HEK293T (cell line): ENCODE measurements at places on chromosomes 4 and X.

GRCh38 chrX:13607996-13608365 is 38.6 kb downstream of the EGFL6 start:
- DNase-seq = no peak

DNA sequence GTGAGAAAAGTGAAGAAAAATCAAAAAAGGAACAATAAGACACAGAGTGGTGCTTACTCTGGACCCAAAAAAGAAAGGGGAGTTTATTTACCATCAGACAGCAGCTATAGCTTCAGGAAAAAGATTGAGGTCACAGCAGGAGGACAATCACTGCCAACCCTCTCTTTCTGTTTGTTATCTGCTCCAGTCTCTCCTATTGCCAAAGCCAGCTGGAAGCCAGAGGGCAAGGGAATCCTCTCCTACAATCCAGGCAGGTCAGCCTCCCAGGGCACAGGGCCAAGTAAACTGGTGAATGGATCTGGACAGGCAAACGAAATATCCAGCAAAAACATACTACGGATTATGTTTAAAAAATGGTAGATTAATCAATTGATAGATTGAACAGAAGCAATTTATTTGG is 306.9 kb upstream of the SLIT2 start:
- no peak for DNase-seq

- DNase-seq = no peak
Observed at GRCh38 chr4:164807611-164808010, 53.7 kb downstream of the SMIM31 start.

DNA sequence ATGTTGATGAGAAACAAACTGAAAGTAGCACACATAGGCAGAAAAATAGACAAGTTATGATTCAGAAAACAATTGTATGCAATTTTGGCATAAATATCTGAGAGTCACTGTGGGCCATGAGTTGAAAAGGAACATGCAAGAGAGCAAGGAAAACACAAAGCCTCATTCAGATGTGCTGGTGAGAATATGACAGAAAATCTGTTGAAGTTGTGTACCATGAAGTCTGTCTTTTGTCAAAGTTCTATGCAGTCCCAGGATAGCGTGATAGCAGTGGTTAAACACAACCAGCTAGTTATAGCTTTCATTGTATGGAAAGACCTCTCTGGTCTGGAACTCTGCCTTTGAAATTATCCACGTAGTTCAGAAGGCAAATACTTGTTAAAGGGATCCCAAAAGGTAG is 53.0 kb downstream of the TMEM154 start:
- no peak for DNase-seq

DNA sequence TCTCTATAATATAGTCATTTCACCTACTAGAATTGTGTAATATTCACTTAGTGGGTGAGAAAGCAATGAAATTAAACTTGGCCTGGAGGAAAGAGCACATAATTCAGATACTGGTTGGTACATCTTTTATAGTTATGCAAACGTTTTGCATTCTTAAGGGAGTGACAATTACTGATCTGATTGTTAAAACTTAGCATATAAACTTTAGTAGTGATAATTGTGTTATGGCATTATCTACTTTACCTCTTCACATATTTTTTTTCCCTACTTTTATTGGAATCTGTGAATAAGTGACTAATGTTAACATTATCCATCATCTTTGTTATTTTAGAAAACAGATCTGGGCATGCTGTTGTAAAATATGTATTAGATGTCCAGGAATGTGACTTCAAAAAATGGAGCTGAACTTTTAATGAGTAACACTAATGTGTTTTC is 217.4 kb upstream of the GIMD1 start:
- DNase-seq = no peak

DNA sequence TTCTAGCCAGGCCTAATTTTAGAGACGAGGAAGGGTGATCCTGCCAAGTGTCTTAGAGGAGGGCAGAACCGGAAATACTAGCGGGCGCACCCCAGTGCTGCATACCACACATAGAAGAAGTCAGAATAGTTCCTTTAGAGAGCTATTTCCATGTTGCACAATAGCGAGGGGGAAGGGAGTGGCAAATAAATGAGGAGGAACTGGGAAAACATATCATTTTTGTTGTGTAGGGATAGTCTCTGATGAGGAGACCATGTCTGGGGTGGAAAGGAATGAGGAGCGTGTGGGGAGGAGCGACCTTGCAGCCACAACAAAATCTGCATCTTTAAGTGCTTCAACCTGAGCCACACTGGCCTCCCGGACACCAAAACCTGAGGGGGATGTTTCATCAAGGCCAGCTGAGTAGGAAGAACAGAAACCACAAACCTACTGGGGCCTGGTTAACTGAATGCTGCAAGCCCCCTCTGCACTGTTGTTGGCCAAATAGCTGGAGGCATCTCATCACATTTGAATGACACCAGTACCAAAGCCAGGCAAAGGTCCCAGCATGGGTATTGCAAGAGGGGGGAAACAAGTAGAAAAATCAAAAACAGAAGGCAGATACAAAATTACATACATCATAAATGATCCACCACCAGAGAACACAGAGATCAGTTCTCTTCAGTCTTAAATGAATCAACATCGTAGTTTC is 26.7 kb upstream of the C1QTNF7 start:
- DNase-seq = no peak

GRCh38 chr4:108943976-108944591 is 181.2 kb upstream of the ETNPPL start:
- DNase-seq = no peak

- DNase-seq = no peak
Observed at GRCh38 chr4:139825523-139826014, 159.9 kb downstream of the MGST2 start.
